CD4-positive, alpha-beta T cell treated with Interferon alpha-2 for 1 hour (primary cell): ENCODE measurements at places on chromosomes 3 and 15.

DNA sequence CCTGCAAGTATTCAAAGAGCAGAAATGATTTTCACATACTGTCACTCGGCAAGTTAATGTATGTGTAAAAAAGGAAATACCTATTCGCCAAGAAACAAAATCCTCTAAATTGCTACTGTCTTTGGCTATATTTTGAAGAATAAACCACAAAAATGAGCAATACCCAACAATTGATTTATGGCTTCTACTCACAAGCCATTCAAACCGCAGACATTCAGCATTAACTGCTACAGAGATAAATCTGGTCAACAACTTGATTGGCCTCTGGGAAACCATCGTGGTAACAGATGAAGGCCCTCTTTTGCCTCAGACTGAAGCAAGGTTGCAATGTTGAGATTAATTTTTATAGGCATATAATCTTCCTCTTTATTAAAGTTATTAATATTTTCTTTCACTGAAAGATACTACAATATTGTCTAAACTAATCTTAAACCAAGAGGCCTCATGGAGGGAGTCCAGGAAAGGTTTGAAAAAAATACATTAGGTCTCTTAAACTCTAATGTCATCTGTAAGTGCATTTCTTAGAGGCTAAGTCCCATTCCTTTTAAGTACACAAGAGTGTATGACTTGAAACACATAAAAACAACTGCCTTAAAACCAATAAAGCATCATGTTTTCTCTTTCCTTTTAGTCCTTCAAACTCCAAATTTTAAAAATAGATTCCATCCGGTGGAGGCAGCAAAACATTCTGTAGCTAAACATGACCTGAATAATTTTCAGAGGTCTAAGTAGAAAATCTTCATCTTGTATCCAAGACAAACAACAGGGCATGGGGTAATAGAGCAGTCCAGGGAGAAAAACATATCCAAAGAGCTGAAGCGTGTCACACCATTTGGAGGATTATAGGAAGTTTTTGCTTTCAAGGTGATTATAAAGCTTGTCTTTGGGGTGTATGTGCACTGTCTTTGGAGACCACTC is 162.4 kb upstream of the TGFBR2 start:
- DNase-seq: no peak

DNA sequence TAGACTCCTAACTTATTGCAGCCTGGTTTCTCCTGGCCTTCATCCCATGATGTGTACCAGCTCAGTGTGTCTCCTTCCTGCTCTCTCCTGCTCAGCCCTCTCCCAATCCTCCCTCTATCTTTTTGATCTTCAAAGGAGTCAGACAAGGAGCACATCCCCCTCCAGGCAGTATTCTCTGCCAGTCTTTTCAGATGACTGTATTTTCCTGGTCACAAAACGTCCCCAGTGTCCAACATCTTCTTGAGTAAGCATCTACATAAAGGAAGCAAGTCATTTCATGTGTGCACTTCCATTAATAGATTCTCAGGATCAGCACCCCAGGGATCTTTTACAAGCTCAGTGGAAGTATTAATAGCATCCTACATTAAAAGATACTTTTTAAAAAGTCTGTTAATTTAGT is 148.9 kb upstream of the THBS1 start:
- no peak for DNase-seq

GRCh38 chr15:80502782-80503181 is 98.6 kb downstream of the ARNT2 start:
- DNase-seq: no peak

- DNase-seq: no peak
Observed at GRCh38 chr3:36635731-36636130, 128.6 kb downstream of the DCLK3 start.

DNA sequence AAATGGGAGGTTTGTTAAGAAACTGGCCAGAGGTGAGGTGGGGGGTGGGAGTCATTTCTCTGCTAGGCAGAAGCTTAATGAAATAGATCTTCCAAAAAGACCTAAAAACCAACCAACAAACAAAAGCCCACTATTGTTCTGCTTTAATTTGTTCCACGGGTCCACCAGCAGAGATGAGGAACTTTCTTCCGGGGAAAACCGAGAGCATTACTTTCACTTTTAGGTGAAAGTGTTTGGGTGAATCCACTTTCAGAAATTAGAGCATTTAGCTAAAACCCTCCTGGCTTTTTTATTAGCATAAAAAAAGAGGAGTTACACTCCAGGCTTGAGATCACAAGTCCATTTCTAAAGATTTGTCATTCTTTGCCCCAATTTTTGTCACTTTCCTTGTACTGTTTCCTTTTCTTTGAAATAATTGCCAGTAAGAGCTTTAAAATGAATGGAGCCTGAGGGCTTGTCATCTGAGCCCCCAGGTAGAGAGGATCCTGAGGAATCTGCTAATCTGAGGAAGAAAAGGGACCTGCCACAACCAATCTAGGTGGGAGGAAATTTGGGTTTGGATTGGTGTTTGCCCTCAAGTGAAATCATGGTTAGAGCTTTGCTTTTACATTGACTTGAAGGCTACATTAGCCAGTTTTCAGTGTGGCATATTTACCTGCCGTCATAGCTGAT is 667.6 kb downstream of the NAALADL2 start:
- DNase-seq: no peak

GRCh38 chr3:155519078-155519477 is 225.6 kb upstream of the STRIT1 start:
- no peak for DNase-seq

DNA sequence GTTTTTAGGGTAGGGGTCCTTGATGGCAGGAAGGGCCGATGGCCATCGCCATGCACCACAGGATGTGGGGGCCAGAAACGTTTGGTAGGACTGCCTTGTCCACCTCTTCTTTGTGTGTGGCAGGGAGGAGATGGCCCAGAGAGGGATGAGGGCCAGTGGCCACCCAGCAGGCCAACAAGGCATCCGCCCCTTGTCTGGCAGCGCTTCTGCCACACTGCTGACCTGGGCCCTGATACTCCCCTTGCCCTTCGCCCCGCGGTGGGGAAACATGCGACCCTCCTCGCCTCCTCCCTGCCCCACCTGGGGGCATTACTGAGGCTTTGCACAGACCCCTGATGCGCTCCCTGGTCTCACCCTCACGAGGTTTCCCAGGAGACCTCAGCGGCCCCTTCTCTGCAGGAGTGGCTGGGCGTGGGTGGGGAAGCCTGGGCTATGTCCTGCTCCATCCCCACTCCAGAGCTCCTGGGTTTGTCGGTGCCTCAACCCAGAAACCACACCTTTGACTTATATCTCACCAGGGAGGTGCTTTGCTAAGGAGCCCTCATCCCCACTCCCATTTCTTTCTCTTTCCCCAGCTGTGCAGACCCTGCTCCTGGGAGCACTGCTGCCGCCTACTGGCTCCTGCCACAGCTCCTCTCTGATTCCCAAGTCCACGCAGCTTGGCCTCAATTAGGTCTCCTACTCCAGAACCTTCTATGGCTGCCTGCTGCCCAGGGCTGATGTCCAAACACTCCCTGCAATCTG is 38.7 kb downstream of the FEM1B start:
- DNase-seq: no peak

DNA sequence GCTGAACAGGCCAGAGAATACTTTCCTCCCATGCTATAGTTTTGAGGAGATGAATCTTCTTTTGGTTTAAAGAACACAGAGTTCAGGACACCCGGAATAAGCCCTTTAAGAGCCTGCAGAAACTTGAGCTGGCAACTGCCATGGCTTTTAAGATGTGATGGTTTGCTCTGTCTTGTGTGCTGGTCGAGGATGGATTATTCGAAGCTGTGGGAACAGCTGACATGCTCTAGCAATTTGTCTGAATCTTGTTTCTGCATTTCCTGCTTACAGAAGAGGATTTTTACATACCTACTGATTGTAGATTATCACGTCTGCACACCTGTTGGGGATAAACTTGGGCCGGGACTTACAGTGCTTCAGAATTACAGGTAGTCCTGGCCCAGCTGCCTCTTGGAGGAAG is 396.9 kb downstream of the LRTM1 start:
- no peak for DNase-seq

DNA sequence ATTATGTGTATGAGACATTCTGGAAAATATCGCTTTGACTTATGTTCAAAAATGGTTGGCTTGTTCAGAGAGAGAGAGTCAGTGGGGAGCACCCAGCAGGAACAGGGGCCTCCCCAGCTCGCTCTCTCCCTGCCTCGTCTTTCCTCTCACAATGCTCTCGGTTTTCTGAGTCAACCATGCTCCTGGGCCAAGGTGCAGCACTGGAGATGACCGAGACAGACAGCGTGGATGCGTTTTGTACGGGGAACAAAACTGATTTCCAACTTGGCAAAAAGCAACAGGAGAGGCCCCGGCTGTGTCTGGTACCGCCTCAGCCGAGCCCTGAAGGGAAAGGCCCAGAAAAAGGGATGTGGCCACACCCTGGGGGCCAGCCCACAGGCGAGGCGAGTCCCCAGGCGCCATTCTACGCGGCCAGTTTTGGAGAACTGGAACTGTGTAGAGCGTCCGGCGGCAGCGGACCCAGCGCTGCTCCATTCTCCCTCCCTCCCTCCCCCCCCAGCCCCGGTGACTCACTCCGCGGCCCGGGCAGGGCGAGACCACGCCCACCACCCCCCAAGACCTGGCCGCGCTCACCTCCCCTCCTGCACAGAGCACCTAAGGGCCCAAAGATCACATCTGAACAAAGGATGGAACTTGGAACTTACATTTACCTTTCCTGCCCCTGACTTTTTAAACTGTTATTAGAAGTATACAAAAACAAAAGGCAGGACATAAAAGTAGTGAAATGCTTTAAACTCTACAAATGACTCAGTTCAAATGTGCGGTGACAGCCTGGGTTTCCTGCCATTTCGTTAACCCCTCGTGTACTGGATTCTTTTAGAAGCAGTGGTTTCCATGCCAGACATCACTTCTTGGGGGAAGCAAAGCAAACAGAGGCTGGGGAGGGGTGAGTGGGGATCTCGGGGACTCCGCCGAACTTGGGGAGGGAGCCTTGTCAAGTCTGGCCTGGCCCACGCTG is 12.7 kb downstream of the ATP10A start:
- peak; percentile 80 for DNase-seq

DNA sequence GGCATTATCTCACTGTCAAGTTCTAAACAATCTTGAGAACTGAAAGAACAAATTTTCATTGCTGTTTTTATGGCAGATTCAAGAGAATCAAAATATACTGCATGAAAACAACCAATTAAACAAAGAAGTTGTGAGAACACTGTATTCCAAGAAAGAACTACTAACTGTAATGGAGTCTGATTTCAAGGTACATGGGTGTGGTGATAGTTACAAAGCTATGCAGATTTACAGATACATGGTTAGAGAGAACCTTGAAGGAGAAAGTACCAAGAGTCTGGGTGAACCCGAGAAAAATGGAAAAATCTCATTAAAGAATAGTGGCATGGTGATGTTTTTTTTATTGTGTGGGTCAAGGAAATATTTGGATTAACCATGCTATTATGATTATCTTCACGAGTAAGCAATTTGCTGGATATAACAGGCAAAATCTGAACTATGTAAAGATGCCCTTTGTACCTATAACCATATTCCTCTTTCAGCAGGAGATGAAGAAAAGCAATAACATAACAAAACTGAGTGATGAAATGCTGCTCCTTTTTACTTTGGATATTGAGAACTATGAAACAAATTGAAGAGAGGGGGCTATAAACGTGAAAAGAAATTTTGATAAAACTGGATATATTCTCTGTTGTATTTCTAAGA is 100.4 kb downstream of the PLSCR2 start:
- no peak for DNase-seq
